ENCODE measurements at places on chromosomes 3 and 15.

- DNase-seq, result no peak
Observed at GRCh38 chr3:183265157-183265642, 12.1 kb downstream of the B3GNT5 start.

DNA sequence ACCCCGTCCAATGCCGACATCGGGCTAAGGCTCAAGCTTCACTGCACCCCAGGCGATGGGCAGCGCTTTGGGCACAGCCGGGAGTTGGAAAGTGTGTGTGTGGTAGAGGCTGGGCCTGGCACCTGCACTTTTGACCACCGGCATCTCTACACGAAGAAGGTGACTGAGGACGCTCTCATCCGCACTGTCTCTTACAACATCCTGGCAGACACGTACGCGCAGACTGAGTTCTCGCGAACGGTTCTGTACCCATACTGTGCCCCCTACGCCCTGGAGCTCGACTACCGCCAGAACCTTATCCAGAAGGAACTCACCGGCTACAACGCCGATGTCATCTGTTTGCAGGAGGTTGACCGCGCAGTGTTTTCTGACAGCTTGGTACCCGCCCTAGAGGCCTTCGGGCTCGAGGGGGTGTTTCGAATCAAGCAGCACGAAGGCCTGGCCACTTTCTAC, 1.0 kb downstream of the PDE12 start:
- DNase-seq, result no peak

- DNase-seq, result no peak
Observed at GRCh38 chr15:74838746-74839525, 4.0 kb downstream of the ULK3 start.

DNA sequence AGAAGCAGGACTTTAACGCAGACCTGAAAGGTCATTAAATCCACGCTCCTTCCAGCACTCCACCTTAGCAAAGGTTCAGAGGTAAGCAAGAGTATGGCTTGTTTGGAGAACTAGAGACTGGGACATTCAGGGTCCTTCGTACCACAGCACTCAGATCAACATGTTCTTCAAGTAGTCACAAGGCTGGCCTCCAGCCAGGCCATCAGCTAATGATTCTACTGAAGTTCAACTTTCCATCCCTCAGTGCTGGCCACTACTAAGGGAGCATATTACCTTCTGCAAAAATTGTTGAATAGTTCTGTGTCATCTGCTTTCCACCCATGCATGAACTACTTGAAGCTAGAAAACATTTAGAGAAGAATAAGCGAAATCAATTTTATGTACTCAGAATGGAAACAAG, 17.6 kb downstream of the CD200R1L start:
- DNase-seq, result no peak

- DNase-seq, result no peak
Observed at GRCh38 chr15:76393614-76394013, 57.0 kb downstream of the ISL2 start.
